Activated T-cell treated with anti-CD3 and anti-CD28 coated beads, Interleukin-2, amount 50 U/mL, for 24 hours (primary cell): ENCODE measurements at places on chromosomes 3 and 15.

DNA sequence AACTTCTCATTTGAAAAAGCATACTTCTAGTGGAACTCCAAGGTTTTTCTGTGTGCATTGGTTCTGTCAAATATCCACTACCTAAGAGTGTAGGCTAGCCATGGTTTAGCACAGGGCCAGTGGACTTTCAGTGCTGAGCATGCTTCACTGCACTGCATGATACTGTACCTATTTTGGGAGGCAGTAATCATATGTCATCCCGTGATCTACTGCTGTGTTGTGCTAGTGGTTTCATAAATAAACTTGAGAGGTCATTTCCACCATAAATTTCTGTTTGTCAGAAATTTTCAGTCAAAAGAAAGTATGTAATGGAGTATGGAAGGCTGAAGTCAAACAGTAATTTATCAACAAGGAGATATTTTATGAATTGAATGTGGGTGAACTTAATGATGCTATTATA is 203.6 kb downstream of the ROBO1 start:
- DNase-seq, result no peak

DNA sequence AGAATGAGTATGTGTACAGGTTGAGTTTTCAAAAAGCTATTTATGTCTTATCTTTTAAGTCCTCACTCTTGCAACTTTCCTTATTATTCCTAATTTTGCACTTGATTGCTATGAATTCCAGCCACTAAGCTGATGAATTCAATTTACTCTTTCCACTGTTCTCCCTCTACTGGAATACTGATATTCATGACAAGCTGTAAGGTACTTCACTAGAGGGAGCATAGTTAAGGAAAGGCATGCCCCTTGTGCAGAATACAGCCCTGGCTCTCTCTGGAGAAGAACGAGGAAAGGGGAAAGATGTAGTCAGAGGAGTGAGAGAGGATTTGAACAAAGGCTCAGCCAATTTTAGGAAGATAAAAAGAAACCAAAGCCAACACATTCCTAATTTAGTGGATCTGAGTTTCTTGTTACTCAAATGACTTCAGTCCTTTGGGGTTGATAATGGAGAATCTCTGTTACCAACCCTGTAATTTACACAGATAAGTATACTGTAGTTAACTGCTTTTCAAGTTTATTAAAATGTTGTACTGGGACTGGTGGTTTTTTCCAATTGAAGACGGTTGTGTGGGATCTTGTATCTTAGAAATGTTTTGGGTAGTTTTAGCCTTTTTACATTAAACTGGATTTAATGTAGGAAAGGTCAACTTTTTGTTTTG is 4.0 kb downstream of the SCAANT1 start:
- DNase-seq, result no peak

DNA sequence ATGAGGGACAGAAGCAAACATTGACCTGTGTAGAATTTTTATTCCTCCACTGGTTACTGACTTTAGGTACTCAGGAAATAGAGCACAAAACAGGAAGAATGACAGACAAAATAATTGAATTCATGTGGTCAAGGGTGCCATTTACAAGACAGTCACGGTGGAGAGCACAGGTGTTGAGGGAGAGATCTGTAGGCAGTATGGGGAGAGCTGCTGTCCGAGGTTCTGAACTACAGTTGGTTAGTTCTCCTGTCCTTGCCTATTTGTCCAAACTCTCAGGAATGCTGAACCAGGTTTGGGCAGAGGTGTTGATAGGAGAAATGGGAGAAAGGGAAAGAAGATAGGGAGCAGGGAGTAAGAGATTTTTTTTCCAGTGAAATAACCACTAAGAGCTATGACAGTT is 178.5 kb upstream of the ZBTB20 start:
- no peak for DNase-seq

DNA sequence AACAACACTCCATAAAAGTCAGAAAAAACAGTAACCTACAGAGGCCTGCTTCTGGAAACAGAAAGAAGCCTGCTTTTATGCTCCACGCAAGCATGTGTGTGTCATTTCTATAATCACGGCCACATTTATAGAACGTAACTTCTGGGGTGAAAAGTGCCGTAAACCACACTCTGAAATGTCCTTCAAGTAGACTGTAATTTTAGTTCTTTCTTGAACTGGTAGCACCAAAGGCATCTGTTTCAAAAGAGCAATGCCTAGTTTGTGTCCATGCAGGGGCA is 19.5 kb upstream of the CMTM7 start:
- no peak for DNase-seq

DNA sequence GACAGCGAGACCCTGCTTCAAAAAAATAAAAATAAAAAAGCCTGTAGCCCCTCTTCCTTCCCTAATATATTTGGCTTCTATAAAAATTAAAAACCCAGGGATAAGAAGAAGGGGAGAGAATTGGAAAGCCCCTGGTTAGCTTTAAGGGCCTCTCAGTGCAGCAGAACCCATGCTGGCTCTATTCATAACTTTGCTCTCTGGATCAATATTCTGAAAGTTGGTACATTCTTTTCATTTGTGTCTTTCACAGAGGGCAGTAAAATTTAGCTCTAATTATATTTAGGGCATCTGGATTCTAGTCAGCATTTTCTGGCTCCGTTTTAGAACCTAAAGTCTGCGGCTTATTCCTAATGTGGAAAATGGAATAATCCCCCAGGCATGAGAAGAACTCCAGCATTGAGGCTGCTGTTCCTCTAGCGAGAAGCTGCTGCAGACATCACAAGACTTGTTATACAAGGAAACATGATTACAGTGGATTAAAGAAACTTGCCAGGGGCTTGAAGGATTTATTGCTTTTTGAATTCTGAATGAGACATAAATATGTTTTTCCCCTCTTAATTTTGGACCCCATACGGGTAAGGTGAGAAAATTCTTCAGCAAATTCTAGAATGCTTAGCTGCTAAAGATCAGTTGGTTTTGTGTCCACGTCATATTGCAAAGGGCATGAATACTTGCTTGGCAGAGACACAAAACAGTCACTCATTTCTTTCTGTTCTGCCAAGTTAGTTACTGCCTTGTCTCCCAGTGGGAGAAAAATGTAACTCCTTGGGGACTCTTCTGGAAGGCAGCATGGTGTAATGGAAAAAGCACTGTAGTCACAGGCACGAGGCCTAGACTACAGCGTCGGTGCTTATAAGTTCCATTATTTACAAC is 177.7 kb downstream of the VGLL4 start:
- no peak for DNase-seq

- no peak for DNase-seq
Observed at GRCh38 chr3:138260611-138261010, 69.0 kb downstream of the NME9 start.

- DNase-seq, result no peak
Observed at GRCh38 chr15:51853998-51854397, 24.5 kb downstream of the TMOD3 start.
